H1 (cell line): ENCODE measurements at places on chromosomes 2 and 18.

GRCh38 chr2:69774984-69775982 lies 33.3 kb downstream of the ANXA4 start:
- H3K36me3 ChIP-seq: no peaks in the 10 kb centered on the region
- H3K4me3 ChIP-seq: no peak overlapping the region
- no peak overlapping the region for H3K27ac ChIP-seq
- DNase-seq: no peak
- H3K27me3 ChIP-seq: no peaks in the 10 kb centered on the region

DNA sequence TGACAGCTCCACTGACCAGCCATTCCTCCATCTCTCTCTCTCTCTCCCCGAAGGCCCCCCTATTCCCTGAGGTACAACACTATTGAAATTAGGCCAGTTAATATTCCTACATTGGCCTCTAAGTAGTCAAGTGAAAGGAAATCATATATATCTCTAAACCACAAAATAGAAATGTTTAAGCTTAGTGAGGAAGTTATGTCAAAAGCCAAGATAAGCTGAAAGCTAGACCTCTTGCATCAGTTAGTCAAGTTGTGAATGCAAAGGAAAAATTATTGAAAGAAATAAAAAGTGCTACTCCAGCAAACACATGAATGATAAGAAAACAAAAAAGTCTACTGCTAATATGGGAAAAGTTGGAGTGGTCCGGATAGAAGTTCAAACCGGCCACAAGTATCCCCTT lies 301.3 kb upstream of the RBMS1 start:
- no peaks in the 10 kb centered on the region for H3K4me1 ChIP-seq
- no peaks in the 10 kb centered on the region for H3K27me3 ChIP-seq
- no peak overlapping the region for H3K4me3 ChIP-seq
- no peak overlapping the region for H3K27ac ChIP-seq

GRCh38 chr2:86491088-86491487 lies 49.9 kb downstream of the KDM3A start:
- no peak overlapping the region for H3K27ac ChIP-seq
- no peaks in the 10 kb centered on the region for H3K27me3 ChIP-seq
- no peaks in the 10 kb centered on the region for H3K4me1 ChIP-seq
- no peak overlapping the region for H3K4me3 ChIP-seq
- H3K36me3 ChIP-seq: peaks cover 52% of the 10 kb centered on the region
- DNase-seq: no peak

DNA sequence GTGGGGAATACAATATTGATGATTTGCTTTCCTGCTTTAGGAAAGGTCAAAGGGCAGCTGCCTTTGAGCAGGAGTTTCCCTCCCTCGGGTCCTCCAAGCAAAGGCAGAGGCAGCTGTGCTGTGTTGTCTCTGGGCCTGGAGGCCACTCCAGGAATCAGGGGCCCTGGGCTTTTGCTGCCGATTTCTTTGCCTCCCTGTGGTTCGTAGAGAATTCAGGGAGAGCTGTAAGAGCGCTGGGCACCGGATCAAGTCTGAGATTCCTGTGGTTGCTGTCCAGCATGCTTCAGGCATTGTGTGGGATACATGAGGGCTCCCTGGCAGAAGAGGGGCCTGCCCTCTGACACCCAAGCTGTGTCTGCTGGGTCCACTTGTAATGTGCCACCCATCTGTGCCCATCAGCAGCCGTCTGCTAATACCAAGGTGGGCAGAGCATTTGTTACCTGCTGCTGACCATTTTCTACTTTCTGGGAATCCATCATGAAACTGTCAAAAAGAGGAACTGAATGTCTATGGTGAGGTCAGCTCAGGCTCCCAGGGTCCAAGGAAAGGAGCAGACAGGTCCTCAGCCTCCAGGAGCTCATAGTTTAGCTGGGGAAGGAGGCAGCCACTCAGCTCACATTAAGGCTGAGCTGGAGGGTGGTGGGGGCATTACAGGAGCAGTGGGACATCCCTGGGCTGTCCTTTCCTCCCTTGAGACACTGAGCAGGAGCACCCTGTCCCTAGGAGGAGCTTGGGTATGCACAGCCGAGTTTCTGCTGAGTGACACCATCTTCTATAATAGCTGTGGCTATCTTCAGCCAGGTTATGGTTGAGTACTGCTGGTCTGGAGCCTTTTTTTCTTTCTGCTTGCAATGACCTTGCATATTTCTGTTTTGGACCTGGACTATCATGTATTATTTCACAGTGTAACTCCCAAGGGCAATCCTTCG lies 68.5 kb downstream of the CTIF start:
- H3K27me3 ChIP-seq: no peaks in the 10 kb centered on the region
- H3K4me1 ChIP-seq: no peaks in the 10 kb centered on the region; the same call in 1 of the 2 replicates
- no peak for DNase-seq
- no peak overlapping the region for H3K4me3 ChIP-seq

GRCh38 chr2:201257381-201257955 lies 2.9 kb upstream of the CASP8 start:
- H3K27me3 ChIP-seq: no peaks in the 10 kb centered on the region
- no peak overlapping the region for H3K27ac ChIP-seq
- DNase-seq: no peak
- no peaks in the 10 kb centered on the region for H3K4me1 ChIP-seq

DNA sequence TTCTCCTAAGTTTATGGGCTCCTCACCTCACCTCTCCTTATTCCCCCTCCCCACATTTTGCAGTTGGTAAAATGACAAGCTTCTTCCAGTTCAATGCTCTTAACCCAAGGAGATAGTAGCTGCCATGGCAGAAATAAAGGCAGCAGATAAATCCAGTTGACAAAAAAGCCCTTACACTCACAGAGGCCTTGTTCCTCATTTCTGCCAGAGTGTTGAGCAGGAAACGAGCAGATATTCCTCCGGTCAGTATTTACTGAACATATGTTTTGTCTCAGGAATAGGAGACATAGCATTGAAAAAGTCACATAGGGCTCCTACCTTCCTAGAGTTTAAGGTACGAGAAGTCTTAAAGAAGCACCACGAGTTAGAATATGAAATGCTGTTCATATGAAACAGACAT lies 493.7 kb upstream of the TNP1 start:
- H3K4me1 ChIP-seq: peaks cover 4% of the 10 kb centered on the region; the same call in 1 of the 2 replicates
- no peak for DNase-seq
- no peak overlapping the region for H3K27ac ChIP-seq
- H3K36me3 ChIP-seq: no peaks in the 10 kb centered on the region
- H3K4me3 ChIP-seq: no peak overlapping the region
- no peaks in the 10 kb centered on the region for H3K27me3 ChIP-seq

DNA sequence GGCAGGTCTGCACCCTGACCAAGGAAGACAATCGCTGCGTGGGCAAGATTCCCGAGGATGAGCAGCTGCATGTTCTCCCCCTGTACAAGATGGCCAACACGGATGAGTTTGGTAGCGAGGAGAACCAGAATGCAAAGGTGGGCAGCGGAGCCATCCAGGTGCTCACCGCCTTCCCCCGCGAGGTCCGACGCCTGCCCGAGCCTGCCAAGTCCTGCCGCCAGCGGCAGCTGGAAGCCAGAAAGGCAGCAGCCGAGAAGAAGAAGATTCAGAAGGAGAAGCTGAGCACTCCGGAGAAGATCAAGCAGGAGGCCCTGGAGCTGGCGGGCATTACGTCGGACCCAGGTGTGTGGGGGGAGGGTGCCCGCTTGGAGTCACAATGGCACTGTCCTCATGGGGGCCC lies 48.4 kb downstream of the BOLA3 start:
- peaks cover 21% of the 10 kb centered on the region for H3K36me3 ChIP-seq
- H3K27me3 ChIP-seq: no peaks in the 10 kb centered on the region
- H3K27ac ChIP-seq: no peak overlapping the region
- no peak for DNase-seq
- H3K4me1 ChIP-seq: no peaks in the 10 kb centered on the region

DNA sequence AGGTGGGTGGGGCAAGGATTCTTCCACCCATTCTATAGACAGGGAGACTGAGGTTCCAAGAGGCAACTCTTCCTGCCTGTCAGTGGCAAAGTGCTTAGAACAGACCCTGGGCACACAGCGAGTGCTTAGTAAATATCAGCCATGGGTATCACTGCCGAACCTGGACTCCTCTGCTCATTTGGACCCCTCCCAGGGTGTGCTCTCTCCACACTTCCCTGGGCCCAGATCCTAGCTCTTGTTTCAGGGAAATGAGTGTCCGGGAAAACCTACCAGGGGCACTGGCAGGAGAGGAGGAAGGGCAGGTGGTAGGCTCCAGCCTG lies 136.3 kb downstream of the CYP26B1 start:
- H3K27ac ChIP-seq: no peak overlapping the region
- H3K27me3 ChIP-seq: no peaks in the 10 kb centered on the region
- H3K4me3 ChIP-seq: no peak overlapping the region
- no peak for DNase-seq
- no peaks in the 10 kb centered on the region for H3K36me3 ChIP-seq

DNA sequence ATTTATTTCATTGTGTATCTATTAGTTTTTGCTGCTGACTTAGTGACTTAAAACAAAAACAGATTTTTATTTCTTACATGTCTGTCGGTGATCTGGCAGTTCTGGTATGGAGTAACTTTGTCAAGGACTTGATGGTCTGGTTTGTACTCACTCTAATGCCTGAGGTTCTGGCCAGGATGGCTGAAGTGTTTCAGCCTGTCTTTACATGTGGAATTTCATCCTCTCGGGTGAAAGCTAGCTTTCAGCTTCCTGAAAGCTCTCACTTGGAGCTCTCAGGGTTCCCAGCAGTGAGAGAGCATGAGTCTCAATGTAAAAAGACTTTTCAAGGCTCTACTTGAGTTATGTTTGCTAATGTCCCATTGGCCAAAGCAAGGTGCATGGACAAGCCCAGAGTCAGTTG lies 216.4 kb downstream of the NR4A2 start:
- H3K36me3 ChIP-seq: no peaks in the 10 kb centered on the region
- H3K4me1 ChIP-seq: no peaks in the 10 kb centered on the region
- no peaks in the 10 kb centered on the region for H3K27me3 ChIP-seq

DNA sequence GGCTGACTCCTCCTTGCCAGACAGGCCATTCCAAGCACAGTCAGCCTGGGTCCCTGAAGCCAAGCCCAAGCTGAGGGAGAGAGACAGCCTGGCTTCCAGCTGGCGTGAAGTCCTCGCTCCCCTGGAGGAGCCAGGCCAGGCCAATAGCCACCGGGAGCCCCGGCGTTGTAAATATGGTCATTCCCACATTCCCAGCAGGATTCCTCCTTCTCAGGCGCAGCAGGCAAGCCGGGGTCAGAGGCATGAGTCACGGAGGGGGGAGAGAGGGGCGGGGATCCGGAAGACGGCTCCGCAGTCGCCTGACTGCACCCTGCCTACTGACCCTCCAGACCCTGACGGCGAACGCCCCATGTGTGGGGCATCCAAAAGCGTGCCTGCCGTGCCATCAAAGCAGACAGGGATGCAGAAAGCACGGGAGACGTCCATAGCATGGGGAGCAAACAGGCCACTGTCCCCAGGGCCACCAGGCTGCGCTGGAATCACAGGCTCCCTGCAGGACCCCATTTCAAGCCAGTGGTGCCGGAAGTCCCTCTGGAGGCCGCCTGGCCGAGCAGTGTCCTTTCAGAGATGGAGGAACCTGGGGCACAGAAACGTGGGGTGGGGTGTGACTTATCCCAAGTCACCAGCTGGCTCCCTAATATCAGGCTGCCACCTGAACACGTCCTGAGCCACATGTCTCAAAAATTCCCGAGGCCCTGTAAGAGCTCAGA lies 48.2 kb downstream of the TWIST2 start:
- H3K4me1 ChIP-seq: peaks cover 10% of the 10 kb centered on the region
- no peak overlapping the region for H3K27ac ChIP-seq
- no peaks in the 10 kb centered on the region for H3K27me3 ChIP-seq
- H3K4me3 ChIP-seq: no peak overlapping the region

- no peak for DNase-seq
- peaks cover 66% of the 10 kb centered on the region for H3K36me3 ChIP-seq
- no peaks in the 10 kb centered on the region for H3K27me3 ChIP-seq
- no peak overlapping the region for H3K4me3 ChIP-seq
- no peaks in the 10 kb centered on the region for H3K4me1 ChIP-seq
- H3K27ac ChIP-seq: no peak overlapping the region
These were observed 36.6 kb downstream of the GORASP2 start for GRCh38 chr2:170965446-170966225.

DNA sequence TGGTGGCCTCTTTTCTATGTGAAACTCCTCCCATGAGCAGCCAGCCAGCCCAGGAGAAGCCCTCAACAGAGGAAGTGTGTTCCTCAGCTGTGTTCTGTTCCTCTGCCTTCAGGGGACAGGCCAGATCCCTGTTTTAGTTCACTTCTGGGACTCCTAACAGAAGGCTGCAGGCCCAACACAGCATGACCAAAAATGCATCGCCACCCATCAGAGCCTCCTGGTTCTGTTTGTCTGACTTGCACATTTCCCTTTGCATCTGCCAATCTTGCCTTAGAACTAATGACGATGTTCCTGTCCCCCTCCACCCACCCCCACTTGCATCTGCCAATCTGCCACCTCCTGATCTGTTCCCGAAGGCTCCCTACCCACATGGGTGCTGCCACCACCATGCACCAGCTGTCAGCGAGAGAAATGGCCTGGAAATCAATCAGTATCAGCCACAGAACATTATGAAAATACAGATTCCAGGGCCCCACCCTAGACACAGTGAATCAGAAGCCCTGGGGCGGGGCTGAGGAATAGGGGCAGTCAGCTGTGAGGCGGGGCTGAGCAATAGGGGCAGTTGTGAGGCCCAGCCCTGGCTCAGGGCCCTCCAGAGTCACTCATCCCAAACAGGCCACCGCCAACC lies 51.0 kb downstream of the FAM168B start:
- no peaks in the 10 kb centered on the region for H3K27me3 ChIP-seq
- H3K27ac ChIP-seq: no peak overlapping the region
- H3K36me3 ChIP-seq: 0 out of 2 replicates have a peak, but pooled peaks cover 8% of the 10 kb centered on the region
- H3K4me3 ChIP-seq: no peak overlapping the region

DNA sequence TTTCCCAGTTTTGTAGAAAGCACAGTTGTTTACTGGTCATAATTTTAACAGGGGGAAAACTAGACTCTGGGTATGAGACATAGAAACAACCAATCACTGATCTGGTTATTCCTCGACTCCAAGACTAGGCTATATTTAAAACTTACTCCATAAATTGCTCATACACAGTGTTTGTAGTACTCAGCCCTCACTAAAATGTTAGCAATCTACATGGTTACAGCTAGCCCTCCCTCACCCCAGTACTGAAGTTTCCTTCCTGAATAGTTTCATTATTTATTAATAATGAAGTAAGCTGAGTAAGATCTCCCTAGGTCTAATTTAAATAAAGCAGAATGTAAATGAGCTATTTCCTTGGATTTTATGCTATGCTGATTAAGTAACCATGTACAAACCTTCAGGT lies 275.1 kb downstream of the CDH20 start:
- DNase-seq: no peak
- H3K27ac ChIP-seq: no peak overlapping the region
- no peak overlapping the region for H3K4me3 ChIP-seq
- no peaks in the 10 kb centered on the region; the same call in 1 of the 2 replicates for H3K36me3 ChIP-seq
- H3K4me1 ChIP-seq: peaks cover 4% of the 10 kb centered on the region

DNA sequence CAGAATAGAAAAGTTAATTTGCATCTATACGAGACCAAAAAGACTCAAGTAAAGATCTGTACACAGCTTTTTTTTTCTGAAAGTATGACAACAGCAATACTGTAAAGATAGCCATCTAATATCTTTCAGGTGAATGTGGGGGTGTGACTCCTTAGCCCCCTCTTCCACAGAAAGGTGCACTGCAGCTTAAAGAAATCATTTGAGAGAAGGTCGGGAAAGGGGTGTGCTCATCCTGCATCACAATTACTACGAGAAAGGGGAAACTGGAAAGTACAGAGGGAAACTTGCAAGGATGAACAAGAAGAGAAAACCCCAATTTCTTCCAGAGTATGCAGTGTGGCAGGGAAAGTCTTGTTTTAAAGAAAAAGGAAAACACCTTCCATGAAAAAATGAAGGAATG lies 255.6 kb downstream of the CCDC178 start:
- H3K36me3 ChIP-seq: no peaks in the 10 kb centered on the region
- no peak overlapping the region for H3K4me3 ChIP-seq
- no peaks in the 10 kb centered on the region for H3K27me3 ChIP-seq
- DNase-seq: no peak
